Activated CD8-positive, alpha-beta memory T cell treated with anti-CD3 and anti-CD28 coated beads for 48 hours (primary cell): ENCODE measurements at places on chromosomes 12 and 14.

- DNase-seq, result no peak
Measured at GRCh38 chr12:67524861-67525616, 123.5 kb upstream of the DYRK2 start.

DNA sequence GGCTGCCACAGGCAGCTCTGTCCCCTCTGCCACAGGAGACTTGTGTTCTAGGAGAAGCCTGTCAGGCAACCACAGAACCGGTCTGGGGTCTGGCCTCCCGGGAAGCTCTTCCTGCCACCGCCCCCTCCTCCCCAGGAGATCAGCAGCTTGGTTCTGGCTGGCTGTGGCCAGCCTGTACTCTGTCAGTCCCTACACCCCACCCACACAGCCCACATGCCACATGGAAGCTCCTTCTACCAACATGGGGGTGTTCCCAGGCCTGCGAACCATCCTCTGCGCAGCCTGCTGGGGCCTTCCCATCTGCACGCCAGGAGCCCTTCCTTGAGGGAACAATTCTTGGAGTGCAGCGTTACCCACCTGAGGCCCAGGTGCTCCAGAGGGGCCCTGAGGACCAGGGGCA is 16.8 kb downstream of the TMEM106C start:
- no peak for DNase-seq

GRCh38 chr12:15601210-15601800 is 187.9 kb downstream of the EPS8 start:
- no peak for DNase-seq

GRCh38 chr12:80710727-80711449 is 3.5 kb downstream of the MYF6 start:
- no peak for DNase-seq

- DNase-seq, result no peak
Measured at GRCh38 chr14:52429451-52429850, 115.3 kb downstream of the PTGER2 start.

- DNase-seq, result no peak
Measured at GRCh38 chr14:42504433-42504832, 897.8 kb downstream of the LRFN5 start.

DNA sequence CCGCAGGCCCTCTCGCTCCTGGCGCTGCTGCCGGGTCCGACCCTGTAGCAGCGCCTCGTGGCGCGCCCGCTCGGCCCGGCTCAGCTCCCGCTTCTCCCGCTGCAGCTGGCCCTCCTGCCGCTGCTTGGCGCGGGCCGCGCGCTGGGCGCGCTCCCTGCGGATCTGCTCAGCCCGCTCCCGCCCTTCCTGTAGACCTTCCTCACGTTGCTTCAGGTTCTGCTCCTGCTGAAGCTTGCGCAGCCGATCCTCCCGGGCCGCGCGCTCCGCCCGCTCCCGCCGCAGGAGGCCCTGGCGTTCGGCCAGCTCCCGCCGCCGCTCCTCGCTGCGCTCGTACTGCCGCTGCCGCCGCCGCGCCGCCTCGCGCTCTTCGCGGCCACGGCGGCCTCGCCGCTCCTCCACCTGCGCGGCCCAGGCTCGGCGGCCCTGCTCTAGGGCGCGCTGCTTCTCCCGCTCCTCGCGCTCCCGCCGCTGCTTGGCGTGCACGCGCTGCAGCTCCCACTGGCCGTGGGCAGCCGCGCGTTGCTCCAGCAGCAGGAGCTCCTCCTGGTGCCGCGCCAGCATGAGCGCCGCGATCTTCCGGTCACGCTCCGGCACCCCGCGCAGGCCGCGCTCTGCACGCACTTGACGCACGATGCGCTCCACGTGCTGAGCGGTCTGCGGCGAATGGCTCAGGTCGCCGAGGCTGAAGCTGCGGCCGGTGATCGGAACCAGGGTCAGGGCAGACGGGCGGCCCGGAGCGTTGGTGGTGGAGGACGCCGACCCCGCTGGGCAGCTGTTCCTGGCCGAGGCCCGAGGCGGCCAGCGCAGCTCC is 2.4 kb downstream of the CCDC177 start:
- no peak for DNase-seq

GRCh38 chr12:96242597-96242996 is 48.4 kb downstream of the ELK3 start:
- DNase-seq, result no peak

- DNase-seq, result no peak
Measured at GRCh38 chr14:63730659-63731058, 2.8 kb upstream of the SGPP1 start.

DNA sequence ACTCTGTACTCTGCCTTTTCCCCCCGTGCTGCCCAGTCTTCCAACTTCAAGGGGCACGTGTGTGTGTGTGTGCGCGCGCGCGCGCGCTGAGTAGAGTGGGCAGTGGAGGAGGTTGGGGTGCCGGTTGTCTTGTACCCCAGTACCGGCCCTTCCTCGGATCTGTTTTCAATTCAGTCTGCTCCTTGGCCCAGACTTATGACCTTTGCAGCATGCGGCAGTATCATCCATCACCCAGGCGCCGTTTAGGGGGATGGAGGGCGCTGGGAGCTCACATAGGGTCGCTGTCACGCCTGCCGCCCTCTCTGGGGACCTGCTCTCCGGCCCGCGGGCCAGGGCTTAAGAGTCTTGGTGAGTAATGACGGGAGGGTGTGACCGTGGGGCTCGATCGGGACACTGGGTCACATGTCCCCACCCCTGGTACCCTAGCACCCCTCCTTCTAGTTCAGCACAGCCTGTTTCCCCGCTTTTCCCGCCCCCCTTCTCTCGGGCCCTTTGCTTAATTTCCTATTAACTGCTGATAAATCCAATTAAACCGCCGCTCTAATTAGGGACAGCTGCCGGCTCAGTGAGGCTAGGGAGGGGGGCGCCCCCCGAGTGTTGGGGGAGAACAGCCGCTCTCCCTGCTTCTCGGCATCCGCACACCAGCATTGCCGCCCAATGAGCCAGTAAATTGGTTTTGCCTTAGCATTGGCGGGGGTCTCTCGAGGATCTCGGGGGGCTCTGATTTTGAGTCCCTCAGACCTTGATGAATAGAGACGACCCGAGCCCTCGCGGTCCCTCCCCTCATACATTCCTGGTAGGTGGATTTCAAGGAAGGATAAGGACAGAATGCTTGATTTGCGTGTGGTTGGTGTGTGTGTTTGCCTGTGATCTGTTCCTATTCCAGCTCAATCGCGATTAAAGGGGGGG is 9.3 kb downstream of the STAC3 start:
- DNase-seq, result no peak

GRCh38 chr14:55107766-55108554 is 21.1 kb upstream of the LGALS3 start:
- no peak for DNase-seq

- no peak for DNase-seq
Measured at GRCh38 chr12:32003654-32004053, 44.4 kb downstream of the RESF1 start.

DNA sequence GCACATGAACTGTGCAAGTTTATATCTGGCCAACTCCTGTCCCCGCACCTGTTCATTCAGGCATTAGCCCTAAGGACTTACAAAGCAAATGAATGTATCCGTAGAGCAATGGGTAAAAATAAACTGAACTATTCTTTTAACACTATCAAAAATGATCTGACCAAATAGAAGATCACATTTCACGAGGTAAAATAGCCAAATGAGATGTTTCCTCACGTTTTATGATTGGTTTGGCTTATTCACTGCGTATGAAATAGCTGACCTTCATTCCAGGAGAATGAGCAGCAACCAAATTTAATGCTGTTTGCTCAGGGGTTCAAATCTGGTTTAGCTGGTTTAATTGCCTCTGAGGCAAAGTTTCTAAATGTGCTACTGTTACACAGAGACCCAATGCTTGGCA is 216.0 kb upstream of the EEA1 start:
- DNase-seq, result no peak

DNA sequence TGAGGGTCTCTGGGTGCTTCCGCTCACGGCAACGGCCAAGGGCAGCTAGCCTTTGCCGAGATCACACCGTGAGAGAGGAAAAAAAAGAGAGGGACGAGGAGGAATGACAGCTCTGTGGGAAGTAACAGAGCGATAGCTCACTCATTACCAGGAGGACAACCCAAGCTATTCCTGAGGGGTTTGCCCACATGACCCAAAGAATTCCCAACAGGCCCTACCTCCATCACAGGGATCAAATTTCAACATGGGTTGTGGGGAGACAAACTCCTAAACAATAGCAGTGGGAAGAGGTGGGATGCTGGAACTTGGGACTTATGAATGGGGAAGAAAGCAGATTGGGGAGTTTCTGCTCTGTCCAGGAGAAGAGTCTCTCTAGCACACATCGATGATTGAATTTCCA is 180.6 kb downstream of the LRRK2 start:
- DNase-seq, result no peak

DNA sequence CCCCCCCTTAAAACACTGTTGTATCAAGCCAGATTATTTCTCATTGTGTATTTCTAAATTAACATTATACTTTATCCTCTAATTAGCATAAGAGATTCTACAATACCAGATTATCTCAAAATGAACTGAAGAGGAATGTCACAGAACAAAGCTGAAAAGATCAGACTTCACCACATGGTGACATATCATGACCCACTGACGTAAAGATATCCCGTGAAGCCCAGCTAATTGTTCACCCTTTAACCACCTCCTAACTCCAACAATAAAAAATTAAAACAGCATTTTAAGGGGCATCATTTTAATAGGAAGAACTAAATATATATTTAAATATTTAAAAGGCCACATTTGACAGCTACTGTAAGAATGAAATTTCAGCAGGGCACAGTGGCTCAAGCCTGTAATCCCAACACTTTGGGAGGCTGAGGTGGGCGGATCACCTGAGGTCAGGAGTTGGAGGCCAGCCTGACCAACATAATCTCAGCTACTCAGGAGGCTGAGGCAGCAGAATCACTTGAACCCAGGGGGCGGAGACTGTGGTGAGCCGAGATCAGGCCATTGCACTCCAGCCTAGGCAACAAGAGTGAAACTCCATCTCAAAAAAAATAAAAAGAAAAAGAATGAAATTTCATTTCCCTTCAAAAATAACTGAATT is 29.0 kb downstream of the CDK17 start:
- DNase-seq, result no peak

DNA sequence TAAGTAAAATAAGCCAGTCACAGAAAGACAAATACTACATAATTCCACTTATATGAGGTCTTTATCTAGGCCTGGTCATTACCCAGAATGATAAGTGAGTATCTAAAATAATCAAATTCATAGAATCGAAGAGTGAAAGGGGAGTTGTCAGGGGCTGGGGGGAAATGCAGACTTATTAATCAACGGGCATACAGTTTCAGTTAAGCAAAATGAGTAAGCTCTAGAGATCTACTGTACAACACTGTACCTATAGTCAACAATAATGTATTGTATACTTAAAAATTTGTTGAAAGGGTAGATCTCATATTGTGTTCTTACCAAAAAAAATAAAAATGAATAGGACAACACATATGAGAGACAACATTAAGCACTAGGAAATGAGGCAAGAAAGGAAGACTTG is 13.3 kb downstream of the BTBD7 start:
- DNase-seq, result no peak

DNA sequence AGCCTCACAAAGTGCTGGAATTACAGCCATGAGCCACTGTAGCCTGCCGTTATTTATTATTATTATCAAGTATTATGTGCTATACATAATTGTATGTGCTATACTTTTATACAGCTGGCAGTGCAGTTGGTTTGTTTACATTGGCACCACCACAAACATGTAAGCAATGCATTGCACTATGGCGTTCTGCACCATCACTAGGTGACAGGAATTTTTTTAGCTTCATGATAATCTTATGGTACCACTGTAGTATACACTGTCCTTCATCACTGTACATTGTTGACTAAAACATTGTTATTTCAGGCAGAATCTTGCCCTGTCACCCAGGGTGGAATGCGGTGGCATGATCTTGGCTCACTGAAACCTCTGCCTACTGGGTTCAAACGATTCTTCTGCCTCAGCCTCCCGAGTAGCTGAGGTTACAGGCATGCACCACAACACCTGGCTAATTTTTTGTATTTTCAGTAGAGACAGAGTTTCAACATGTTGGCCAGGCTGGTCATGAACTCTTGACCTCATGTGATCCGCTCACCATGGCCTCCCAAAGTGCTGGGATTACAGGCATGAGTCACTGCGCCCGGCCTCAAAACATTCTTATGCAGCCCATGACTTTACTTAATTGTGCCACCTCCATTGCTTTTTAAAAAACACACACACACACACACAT is 17.1 kb downstream of the MRPL42 start:
- no peak for DNase-seq
